ENCODE measurements at places on chromosomes 7 and 10.

- no peak for DNase-seq
Measured at GRCh38 chr7:14381936-14382335, 392.5 kb upstream of the ETV1 start.

- DNase-seq: no peak
Measured at GRCh38 chr10:6553937-6554336, 26.1 kb downstream of the PRKCQ start.

DNA sequence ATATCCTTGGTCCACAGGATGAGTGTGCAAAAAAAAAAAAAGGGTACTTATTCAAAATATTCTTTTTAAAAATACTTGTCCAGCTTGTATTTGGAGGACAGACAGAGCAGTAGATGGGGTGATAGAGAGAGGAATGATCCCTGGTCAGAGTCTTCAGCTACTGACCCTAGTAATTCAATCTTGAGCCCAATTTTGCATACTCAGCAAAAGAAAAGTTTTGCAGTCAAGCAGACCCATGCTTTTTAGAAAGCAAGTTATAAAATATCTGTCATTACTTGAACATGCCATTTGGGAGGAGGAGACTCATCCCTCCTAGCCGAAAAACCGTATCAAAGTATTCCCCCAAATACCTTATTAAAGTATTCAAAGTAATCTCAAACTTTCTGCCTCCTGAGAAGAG lies 585.0 kb downstream of the KCNMA1 start:
- no peak for DNase-seq

DNA sequence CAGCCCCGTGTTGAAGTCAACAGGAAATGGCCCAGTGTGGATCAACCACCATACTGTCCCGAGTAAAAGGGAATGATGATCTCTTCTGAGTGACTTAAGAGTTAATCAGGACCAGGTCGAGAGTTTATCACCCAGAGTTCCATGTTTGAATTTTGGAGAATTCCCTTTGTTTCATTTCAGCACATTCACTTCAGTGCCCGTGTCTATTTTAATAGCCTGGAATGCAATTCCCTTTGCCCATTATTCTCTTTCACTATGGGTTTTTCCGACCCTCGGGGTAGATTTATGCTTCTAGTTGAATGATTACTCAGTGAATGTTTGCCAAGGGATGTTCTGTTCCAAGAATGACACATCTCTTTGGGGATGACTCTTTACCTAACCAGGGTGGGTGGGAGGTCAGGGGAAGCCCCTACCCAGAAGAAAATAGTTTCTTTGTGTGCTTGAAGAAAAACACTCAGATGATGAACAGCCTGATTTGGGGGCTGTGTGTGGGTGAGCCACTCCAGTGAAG lies 594.9 kb downstream of the INHBA start:
- no peak for DNase-seq

DNA sequence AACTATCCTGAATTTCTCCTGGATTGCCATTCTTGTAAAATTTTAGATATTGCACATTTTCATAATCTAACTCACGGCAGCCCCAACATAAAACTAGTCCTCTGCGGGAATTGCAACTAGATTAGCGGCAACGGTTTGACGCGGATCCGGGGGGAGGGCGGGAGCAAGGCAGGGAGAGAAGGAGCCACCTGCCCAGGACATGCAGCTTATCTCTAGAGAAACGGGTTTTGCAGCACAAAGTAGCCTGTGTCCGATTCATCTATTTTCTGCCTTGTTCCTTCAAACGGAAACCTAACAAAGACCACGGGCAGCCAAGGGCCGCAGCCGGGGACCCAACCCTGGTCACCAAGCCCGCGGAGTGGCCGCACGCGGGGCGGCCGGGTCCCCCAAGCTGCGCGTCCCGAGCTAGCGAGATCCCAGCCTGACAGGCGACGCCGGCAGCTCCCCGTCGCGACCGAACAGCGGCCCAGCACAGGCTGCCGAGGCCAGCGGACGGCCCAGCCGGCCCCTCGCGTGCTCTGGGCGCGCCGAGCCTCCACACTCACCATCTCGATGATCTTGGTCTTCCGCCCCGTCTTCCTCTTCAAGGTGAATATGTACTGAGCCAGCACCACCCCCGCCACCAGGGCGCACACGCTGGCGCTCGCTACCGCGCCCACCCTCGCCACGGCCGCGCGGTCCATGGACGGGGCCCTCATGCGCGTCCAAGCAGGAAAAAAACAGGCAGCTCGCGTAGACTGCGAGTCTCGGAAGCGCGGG lies at the start of gene NT5C3A:
TSS of gene NT5C3A (minus strand) at position 754 of the 759 bp plus-strand sequence. CDS start at position 683, 71 bp downstream.
- no peak for DNase-seq

- DNase-seq: no peak
Measured at GRCh38 chr10:132445516-132446194, 48.7 kb downstream of the PWWP2B start.

- DNase-seq: no peak
Measured at GRCh38 chr7:39702133-39702532, 78.8 kb downstream of the RALA start.

- no peak for DNase-seq
Measured at GRCh38 chr7:132532281-132532680, 44.0 kb downstream of the PLXNA4 start.

GRCh38 chr10:133257489-133258065 lies 19.1 kb downstream of the ADAM8 start:
- peak; percentile 32 for DNase-seq

DNA sequence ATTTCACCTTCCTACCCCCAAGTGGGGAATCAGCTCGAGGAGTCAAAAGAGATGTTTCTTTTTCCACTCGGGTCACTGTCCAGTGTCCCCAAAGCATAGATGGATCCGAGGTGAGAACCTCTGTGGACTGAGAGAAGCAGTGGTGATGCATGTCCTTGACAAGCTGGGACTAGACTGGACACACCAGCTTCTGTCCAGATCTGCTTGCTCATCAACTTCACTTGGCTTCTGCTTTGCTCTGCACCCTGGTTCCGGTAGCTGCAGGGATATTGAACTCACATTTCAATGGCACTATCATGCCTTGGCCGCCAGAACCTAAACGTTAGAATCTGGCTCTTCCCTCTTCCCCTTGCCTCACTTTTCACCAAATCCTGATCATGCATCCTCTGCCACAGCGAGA lies 50.3 kb upstream of the CXCL12 start:
- no peak for DNase-seq

DNA sequence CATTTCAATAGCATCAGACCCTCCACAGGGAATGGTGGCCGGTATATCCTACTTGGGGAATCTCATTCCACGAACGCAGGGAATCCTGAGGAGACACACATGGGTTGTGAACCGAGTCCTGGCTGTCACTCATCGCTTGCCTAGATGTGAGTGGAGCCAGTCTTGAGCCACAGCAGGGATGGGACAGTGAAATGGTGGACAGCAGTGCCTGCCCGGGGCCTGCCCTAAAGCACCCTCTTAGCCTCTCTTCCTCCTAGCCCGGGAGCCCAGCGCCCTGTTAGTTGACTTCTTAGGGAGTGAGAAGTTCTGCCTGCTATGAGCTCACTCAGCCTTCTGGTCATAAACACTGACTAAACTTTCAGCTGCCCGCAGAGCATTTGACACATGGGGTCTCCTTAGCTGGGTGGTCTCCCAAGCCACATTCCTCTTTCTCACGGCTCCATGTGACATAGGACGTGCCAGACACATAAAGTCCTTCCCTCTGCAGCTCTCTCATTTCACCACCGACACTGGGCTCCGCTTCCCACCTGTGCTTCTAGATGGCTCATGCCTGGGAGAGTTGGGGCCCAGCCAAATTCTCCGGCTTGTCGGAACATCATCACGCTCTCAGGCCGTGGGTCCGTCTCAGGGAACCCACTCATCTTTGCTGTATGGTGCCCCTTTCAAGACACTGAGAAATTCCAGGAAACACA lies 60.9 kb downstream of the TCERG1L start:
- DNase-seq: no peak

GRCh38 chr7:7819442-7820247 lies 101.2 kb upstream of the RPA3 start:
- DNase-seq: no peak

DNA sequence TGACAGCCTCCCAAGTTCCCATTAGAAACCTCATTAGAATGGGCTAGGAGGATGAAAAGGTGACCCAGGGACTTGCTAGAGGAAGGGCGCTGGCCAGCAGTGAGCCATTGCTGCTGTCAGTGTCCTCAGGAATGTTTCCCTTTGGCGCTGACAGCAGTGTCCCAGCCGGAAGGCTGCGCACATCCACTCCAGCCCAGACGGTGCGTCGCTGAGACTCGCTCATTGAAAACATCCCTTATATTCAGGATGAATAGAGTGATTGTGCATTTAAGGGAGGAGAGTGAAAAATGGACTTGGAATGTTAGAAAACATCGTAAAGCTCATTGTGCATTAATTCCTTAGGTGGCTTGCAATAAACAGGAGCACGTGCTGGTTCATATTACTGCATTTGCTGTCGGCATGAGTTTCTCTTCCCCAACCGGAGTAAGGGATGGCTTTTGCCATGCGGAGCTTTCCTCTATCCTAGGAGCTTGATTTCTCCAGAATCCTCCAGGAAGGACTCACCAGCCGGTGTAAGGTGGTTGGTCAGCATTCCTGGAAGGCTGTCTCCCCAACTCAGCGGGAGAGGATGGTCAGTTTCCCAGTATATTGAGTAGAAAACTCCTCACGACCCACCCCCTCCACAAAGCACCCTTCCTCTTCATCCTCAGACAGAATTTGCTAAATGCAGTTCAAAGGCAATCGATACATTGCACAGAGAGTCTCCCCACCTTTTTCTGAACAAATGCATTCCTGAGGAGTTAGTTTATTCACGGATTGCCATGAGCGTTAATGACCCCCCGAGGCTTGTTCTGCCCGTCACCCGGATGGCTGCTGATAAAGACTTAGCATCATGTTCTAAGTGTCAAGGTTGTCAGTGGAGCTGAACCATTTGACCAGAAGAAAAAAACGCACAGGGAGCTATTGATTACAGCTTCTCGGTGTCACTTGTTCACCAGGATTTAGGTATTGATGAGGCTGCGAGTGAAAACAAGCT lies 201.8 kb downstream of the EBF3 start:
- no peak for DNase-seq

DNA sequence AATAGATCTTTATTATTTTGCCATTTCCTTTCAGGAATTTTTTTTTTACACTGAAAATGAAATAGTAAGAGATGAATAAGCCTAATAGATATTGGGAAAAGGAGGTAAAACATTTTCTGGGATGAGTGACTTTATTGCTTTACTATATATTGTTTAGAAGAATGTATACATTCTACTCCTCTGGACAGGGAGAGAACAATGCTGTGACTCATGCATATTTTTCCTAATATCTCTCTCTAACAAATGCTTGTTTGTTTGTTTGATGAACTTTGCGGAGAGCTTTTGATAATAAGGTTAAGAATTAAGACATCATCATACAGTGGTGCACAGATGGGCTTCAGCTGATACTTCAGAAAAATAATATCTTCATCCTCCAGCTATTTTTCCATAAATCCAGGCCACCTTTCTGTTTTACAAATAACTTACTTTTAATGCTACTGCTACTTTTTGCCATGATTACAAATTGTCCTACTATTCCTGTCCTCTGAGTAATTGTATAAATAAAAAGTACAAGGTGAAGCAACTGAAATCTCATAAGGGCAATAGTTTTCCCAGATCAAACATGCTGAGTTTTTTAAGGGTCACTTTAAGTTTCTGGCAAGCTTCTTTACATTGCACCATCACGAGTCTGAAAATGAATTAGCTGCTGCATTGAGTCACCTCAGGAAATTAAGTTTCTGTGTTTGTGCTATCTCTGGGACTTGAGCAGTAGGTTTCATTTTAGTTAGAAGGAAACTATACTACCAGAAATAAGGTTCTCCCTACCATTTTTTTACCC lies 207.3 kb upstream of the POT1 start:
- DNase-seq: no peak

GRCh38 chr10:125547010-125547650 lies 135.8 kb downstream of the TEX36 start:
- DNase-seq: no peak

GRCh38 chr7:88268051-88268450 lies 38.6 kb downstream of the STEAP4 start:
- no peak for DNase-seq

GRCh38 chr7:73681031-73681430 lies 2.2 kb downstream of the DNAJC30 start:
- no peak for DNase-seq

- no peak for DNase-seq
Measured at GRCh38 chr7:91264924-91265681, 870 bp downstream of the FZD1 start.

DNA sequence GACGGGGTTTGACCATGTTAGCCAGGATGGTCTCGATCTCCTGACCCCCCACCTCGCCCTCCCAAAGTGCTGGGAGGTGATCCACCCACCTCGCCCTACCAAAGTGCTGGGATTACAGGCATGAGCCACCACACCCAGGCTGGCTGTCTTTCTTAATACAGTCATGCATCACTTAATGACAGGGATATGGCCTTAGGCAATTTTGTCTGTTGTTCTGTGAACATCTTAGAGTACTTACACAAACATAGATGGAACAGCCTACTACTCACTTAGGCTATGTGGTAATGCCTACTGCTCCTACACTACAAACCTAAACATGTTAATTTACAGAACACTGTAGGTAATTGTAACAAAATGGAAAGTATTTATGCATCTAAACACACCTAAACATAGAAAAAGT lies 106.6 kb upstream of the KCNMA1 start:
- no peak for DNase-seq

GRCh38 chr10:122236690-122237306 lies 34.3 kb upstream of the BTBD16 start:
- DNase-seq: no peak

GRCh38 chr7:138564365-138564764 lies 104.3 kb downstream of the TRIM24 start:
- no peak for DNase-seq

DNA sequence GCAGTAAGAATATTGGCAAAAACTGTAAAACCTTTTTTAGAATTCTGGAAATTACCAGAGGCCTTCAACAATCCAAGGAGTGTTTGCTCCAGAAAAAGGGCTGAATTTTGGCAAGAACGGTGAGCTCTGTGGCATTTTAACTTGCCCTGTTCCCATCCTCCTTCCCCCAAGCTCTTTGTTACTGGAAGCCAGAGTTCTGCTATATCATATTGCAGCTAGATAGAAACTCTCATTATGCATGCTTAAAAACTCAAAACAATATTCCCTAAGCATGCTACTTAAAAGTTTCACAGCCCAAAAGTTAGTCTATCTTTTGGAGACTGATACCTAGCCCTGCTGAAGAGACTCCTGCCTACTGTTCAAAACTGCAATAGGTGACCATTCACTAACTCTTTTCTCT lies 70.6 kb upstream of the GPR37 start:
- DNase-seq: no peak

DNA sequence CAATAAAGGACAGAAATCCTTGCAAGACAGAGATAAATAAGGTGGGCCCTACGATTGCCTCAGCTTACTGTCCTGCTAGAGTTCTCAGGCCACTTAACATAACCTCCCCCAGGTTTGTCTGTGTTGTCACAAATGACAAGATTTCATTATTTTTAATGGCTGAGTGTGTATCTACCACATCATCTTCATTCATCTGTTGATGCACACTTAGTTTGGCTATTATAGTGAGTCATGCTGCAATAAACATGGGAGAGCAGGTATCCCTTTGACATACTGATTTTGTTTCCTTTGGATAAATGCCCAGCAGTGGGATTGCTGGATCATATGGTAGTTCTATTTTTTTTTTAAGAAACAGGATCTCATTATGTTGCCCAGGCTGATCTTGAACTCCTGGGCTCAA lies 60.6 kb downstream of the PRTFDC1 start:
- no peak for DNase-seq
